LoVo (cell line): ENCODE measurements at places on chromosomes 16 and 17.

DNA sequence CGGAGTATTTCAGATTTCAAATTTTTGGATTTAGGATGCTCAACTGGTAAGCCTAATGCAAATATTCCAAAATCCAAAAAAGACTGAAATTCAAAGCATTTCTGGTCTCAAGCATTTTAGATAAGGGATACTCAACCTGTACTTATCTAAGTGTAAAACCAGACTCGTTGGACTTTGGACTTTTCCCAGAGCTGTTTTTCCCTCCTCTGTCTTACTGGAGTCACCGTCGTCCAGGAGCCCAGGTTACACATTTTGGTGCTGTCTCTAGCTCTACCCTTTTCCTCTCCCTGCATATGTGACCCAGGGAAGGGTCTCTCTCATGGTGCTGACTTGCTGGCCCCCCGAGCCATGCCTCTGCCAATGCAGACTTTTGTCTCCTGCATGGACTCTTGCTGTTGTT lies 46.0 kb upstream of the MMP2 start:
- DNase-seq: peak; percentile 2

DNA sequence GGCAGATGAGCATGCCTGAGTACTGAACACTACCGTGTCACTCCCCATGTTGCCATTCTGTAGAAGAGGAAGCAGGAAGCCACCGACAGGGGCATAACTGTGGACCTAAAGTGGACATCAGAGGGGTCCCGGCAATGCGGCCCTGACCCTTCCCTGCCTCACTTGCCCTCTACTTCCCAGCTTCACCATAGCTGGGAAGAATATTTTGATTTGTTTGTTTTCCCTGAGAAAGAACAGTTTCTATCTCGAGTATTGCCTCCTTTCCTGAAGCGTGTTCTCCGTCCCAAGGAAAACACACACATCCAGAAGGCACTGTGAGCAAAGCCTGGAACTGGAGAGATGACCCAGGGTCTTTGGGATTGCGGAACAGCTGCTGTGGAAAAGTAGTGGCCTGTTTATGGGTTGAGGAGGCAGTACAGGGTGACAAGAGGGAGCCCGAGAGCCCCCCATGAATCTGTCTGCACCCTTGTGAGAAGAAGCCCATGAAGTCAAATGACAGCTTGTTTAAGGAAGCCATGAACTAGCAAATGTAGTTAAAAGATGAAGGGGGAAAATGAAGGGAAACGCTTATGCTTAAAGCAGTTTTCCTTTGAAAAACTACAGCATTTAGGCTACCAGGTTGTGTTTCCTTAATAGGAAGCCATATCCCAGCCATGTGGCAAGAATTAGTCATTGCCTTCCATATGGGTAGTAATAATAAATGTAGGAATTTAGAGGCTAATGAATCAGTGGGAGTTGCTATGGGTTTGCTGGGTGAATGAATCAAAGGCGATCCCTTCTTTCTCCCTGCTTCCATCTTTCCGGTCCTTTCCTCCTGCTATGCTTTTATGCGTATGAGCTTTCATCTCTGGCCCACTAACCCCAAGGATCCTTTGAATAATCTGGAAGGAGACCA lies 90.0 kb upstream of the TBX2 start:
- DNase-seq: no peak

DNA sequence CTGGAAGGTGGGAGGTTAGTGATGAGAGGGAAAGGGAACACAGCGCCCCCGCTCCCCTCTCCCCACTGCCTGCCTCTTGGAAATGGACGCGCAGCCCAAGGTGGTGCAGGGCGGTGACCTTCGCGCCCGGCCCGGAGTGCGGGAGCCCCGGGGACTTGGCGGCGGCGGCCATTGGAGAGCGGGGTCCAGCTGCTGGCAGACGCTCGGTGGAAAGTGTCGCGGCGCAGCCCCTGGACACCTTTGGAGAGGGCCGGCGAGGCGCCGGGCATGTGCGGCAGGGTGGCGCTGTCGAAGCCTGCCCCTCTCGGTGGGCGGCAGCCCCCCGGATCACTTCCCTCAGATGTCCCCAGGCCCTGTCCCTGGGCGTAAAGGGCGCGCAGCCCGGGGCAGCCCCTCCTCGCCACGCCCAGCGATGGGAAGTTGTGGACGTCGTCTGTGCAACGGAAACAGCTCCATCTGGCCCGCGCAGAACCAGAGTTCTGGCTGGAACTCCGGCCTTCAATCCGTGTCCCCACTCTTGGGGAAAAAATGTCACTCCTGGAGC lies 16.7 kb downstream of the SALL1 start:
- DNase-seq: no peak

- peak; percentile 47 for DNase-seq
Measured at GRCh38 chr17:32350666-32351418, 885 bp downstream of the ZNF207 start.

DNA sequence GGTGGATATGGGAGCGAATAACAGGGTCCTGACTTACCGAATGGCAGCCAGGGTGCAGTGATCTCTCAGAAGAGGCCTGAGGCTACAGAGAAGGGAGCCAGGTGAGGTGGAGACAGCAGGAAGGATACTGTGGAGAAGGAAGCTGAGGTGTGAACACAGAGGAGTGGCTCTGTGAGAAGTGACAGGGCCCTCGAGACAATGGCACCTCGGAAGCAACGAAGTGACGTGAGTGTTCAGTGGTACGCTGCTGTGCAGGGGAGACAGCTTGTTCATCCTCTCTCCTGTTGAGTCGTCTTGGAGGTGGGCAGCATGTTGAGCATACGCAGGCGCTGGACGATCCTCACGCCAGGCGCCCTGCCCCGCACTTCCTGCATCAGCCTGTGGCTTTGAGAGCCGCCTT lies 390.3 kb downstream of the CPPED1 start:
- DNase-seq: no peak

DNA sequence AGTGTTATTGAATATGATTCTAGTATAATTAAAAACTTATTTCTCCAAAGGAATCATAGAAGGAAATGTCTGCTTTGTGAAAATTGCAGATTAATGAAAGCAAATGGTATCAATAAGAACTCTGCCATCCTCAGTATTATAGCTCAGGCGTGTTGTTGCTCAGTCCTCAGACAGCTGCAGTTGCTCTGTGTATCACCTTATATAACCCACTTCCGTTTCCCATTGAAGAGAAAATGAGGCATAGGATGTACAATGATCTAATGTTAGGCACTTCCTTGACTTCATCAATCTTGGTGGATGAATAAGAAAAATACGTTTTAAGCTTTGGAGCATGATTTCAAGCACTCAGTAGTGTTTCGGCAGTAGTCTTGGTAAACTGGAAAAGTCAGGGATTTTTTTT lies 14.1 kb downstream of the MFSD11 start:
- DNase-seq: no peak

GRCh38 chr17:48153691-48154358 lies 46.3 kb downstream of the SNX11 start:
- peak; percentile 57 for DNase-seq

DNA sequence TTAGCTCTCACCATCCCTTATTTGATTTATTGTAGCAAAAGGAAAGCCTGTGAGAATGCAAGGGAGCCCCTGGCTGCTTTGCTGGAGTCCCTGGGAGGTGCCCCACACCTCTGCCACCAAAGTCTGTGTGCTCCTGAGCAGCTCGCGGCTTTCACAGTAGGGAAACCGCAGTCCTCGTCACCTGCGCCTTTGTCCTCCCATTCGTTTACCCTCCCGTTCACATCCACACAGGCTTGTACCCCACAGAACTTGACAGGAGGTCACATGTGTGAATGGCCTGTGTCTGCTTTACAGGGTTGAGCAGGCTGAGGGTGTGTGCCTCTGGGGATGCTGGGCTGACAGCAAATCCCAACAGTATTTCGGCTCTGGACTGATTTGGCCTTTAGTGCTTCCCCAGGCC lies 152.5 kb downstream of the LGALS9B start:
- DNase-seq: no peak

DNA sequence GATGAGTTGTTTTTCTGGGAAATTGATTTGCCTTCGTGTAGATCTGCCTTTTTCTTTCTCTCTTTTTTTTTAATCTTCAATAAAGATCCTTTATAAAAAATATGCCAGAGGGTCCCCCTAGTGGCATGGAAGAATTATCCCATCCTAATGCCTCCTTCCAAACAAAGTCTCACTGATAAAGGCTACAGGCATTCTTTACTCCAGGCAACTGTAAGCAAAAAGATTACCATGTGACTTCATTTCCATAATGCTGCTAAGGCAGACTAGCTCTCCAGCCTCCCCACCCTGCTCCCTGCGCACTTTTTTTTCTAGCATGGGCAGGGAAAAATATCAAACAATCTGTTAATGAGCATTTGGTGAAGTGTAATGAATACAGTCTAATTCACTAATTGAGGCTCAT lies 220.2 kb upstream of the CDH8 start:
- DNase-seq: peak; percentile 11

DNA sequence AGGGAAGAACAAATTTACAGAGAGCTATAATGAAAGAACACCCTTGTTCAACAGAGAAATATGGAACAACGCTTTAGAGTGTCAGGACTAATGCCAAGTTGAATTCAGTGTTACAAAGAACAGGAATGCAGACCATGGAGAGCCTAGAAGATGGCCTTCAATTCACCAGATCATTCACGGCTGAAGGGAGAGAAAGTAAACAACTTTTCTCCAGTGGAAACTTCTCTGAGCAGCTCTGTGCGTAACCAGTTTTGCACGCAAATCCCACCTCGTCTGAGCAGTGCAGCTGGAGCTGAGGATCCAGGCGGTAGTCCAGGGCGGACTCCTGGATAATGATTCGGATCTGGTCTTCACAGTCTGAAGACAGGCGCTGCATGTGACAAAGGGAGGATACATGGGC lies 40.5 kb upstream of the CLEC18B start:
- no peak for DNase-seq

- no peak for DNase-seq
Measured at GRCh38 chr17:4310354-4311060, 46.7 kb upstream of the ANKFY1 start.

GRCh38 chr16:11094075-11094856 lies 149.9 kb downstream of the CLEC16A start:
- DNase-seq: no peak

- DNase-seq: no peak
Measured at GRCh38 chr17:10518271-10519037, at the start of gene MYH1. MYH1 (minus strand) TSS chr17:10518542; CDS start chr17:10516642, 1,900 bp downstream.

DNA sequence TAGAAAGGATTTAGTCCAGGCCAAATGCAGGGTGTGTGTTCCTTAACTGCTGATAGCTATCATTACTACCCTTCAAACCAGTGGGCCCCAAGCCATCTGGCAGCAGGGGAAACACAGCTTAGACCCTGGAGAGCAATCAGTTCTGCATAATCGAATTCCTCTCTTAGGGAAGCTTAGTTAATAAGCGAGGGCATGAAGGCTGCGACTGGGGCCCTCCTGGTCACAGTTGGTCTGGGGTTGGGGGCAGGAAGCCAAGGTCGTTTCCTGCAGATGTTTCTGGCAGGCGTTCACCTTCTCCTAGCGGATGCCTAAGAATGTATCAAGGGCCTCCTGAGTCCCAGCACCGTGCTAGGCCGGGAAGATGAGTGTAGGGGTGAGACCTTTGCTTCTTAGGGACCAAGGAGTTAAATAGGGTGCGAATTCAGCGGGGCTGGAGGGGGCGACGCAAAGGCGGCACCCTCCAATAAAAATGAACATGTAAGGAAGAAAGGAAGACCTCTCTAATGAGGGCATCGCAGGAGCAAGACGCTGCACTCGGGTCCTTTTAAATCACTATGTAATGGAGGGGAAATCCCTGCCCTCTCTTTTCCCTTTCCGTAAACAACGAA lies 16.5 kb upstream of the EEF2K start:
- no peak for DNase-seq

DNA sequence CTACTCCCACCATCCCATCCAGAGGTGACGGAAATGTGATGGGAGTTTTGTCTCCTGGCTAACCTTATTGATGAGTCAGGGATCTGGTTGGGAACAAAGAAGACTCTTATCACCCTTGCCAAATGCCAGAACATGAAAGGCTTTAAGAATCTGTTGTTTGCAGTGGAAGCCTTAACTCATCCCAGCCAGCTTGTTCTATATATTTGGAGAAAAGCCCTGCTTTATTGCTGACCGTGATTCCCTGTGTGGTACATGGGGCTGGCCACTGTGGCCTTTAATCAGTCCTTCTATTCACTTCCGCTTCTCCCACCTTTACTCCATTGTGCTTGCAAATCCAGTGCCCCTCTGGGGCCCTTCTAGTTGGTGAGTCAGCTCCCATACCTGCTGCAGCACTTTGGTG lies 156.6 kb downstream of the PHKB start:
- DNase-seq: no peak

GRCh38 chr16:85696781-85697180 lies 8.0 kb upstream of the GINS2 start:
- no peak for DNase-seq

GRCh38 chr16:5852151-5852550 lies 754.6 kb upstream of the EEF2KMT start:
- DNase-seq: no peak

DNA sequence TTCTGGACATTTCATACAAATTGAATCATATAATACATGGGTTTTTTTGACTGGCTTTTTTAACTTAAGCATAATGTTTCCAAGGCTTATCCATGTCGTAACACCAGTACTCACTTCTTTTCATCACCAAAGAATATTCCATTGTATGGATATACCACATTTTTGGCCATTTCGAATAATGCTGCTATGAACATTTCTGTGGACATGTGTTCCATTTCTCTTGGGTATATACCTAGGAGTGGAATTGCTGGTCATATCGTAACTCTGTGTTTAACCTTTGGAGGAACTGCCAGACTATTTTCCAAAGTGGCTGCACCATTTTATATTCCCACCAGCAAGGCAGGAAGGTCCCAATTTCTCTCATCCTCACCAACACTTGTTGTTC lies 46.0 kb upstream of the WSB1 start:
- DNase-seq: no peak

DNA sequence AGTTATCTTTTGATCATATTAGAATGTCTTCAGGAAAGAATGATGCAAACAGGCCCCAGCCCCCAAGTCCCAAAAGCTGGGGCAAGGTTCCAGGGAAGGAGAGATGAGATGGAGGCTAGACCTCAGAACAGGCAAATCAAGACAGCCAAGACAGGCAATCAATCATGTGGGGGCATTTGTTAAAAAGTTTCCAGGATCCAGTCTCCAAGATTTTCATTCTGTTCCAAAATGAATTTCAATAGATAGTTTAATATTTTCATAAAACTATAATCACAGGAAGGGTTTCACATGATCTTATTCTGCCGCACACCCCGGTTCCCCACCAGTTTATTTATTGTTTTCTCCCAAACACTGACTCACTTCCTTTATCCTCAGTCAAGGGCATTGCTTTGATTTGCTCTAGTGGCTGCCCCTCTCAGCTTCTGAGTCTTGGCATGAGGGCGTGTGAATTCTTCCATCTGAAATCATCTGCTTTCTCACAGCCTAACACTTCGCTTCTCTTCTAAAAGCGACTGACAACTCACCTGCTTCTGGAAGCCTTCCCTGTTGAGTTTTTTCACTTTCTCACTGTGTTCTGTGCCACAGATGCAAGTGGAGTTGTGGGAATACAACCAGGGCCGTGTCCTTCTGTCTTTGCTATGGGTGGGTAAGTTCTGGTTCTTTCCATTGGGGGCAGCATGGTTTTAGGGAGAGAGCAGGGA lies 12.2 kb upstream of the TERF2 start:
- peak; percentile 79 for DNase-seq

GRCh38 chr16:69179328-69180010 lies 7.5 kb upstream of the SNTB2 start:
- no peak for DNase-seq
